ENCODE measurements at places on chromosomes 1 and 21.

DNA sequence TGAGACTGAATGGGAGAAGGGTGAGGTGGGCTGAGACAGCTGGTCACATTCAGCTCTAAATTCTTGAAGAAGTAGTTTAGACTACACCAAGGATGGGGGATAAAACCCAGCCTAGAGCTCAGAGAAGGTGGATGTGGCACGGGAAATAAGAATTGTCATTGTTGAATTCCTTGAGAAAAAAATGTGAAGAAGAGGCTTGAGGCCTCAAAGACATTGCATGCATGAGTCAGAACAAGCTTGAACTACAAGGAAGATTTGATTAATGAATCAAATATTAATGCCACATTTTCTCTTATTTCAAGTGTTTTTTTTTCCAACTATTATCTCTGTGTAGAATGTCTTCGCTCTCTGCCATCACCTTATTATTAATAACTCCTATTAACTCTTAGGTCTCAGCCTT is 58.9 kb downstream of the MAP3K7CL start:
- peak; percentile 44 for DNase-seq

GRCh38 chr1:57086154-57086553 is 120.3 kb upstream of the C8B start:
- no peak for DNase-seq

- DNase-seq, result no peak
These were observed 60.0 kb downstream of the BACE2 start for GRCh38 chr21:41228006-41228370.

DNA sequence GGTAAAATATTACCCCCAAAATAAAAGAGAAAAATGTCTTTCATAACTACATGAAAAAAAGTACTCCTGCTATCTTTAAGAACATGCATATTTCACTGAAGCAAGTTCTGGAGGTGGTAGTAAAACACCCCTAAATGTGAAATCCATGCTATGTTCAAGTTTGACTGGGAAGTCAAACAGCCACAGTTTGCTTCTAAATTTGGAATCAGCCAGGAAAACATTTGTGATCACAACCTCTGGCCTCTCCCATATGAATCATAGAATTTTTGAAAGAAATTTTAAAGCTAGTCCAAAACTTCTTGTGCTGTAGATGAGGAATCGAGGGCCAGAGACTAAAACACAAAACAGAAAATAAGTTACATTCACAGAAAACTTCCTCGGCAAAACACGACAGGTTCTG is 6.6 kb downstream of the SORT1 start:
- no peak for DNase-seq

DNA sequence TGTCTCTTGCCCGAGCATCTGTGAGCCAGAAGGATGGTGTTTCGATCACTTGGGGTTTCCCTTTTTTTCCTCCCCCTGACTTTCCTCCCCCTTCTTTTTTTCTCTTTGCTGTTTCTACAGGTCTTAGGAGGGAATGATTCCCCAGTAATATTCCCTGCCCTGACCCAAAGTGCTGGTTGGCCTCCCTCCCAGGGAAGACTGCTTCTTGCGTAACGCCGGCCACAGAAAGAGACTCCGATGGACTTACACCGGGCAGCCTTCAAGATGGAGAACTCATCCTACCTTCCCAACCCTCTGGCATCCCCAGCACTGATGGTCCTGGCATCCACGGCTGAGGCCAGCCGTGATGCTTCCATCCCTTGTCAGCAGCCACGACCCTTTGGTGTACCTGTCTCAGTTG is 6.8 kb downstream of the RNF220 start:
- no peak for DNase-seq

- no peak for DNase-seq
These were observed 1.0 kb downstream of the CELA2B start for GRCh38 chr1:15476927-15477326.

GRCh38 chr1:162215902-162216301 is 146.4 kb downstream of the NOS1AP start:
- no peak for DNase-seq

All from M059J (cell line).